NCI-H345 (cell line): ENCODE measurements at places on chromosomes 12 and 14.

- peak; percentile 50 for DNase-seq
Measured at GRCh38 chr12:98532687-98533304, 17.4 kb downstream of the TMPO start.

DNA sequence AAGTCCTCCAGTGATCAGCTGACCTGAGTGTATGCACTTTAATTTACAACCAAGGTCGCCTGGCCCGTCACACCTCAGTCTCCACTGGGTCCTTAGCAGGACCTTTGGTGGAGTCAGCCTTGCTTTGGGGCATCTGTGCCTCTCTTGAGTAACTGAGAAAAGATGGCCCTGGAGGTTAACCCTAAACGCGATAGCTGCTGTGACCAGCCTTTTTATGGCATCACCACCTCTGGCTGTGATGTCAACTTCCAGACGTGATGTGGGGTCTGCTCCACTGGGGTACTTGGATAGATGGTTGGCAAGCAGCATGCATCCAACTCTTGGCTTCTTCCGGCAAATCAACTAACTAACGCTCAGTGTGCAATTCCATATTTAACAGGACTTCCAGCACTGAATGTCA, 122.8 kb upstream of the RTL1 start:
- DNase-seq: no peak

DNA sequence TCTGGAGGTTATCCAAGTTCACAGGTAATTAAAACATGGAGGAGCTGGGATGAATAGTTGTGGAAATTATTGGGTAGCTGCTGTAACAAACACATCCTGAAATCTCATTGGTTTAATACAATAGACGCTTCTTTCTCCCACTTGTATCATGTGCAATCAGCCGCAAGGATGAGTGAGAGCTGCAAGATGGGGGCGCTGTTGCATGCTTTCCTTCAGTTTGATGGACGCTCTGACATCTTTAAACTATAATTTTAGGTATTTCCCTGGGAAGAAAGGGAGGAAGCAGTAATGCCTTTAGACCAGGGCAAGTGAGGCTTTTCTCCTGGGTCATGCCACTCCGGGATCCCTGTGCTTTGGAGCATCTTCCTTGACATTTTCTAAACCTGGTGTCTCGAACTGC, 178.7 kb downstream of the PAWR start:
- no peak for DNase-seq

DNA sequence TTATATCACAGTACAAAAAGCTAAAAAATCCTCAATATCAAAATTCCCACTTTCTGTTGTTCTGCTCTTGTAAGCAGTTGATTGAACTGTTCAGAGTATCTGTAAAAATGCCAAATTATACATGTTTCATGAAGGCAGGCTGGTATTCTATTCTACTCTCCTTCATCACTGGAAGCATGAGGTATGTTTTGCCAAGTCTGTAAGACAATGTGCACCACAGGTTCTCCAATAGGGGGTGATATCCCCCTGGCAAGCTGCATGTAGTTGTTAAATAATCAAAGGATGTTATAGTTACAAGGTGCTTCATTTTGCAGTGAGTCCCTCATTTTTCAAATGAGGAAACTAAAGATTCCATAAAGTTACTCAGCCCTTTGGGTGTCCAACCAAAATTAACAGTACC, 15.1 kb upstream of the NEK9 start:
- peak; percentile 3 for DNase-seq

GRCh38 chr12:60180298-60180697, 584.5 kb downstream of the SLC16A7 start:
- DNase-seq: no peak

GRCh38 chr14:105690671-105691070, 164.3 kb downstream of the TMEM121 start:
- DNase-seq: no peak
